ENCODE measurements at places on chromosomes 1 and 21. TPM values are rescaled to one million over a fixed set of nuclear protein-coding genes. Genes with fewer than 3 reads are reported as not detected.

POMGNT1 gene
- 125 TPM for total RNA-seq

THAP3 gene
- 32.9 TPM for total RNA-seq

KRTAP24-1 gene
- not detected for total RNA-seq

AMY2B gene
- total RNA-seq = 0.10 TPM

CORT gene
- not detected for total RNA-seq

DNA sequence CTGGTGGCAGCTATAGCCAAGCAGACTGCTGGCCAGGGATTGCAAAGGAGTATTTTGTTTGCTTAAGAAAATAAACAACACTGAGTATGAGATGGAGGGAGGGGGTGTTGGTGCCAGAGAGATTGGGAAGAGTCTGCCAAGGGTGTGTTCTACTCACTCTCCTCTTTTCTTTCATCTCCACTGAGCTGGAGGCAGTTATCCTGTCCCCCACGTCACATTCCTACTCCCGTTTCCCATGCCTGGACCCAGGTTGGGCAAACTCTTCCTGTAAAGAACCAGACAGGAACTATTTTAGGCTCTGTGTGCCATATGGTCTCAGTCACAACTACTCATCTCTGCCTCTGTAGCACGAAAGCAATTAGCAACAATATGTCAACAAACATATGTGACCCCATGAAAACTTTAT, 1.4 kb upstream of the IL24 start:
- DNase-seq = no peak

DNA sequence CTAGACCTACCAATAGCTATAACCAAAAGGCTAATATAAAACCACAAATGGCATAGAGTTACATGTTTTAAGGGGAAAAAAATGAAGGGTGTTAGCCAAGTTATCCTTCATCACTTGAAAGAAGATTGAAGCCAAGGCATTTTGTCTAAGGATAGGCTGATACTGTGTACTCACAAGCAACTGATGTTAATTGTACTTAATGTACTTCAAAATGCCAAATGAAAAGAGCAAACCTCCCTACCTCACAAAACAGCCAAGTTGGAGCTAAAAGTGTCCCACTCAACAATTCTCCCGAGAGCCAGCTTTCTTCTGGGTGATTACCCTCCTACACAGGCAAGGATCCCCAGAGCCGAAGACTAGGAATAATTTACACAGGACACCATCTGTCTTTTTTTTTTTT, 4.4 kb upstream of the IGSF3 start:
- no peak for DNase-seq

DNA sequence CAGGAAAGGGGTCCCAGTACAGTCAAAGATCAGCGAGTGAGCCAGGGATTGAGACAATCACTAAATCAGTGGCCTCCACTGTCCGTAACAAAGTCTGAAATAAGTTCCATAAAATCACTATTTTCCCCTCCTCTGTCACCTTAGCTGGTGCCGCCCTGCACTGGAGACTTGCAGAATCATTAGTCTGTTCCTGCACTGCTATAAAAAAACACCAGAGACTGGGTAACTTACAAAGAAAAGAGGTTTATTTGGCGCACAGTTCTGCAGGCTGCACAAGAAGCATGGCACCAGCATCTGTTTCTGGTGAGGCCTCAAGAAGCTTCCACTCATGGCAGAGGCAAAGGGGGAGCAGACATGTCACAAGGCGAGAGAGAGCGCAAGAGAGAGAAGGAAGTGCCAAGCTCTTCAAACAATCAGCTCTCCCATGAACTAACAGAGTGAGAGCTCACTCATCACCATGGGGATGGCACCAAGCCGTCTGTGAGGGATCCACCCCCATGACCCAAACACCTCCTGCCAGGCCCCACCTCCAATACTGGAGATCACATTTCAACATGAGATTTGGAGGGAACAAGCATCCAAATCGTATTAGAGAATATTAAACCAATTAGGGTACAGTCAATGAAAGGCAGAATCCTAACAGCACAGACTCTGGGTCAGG, 129.8 kb upstream of the TIAM1 start:
- peak; percentile 14 for DNase-seq

- DNase-seq = peak; percentile 28
Measured at GRCh38 chr1:40014812-40015594, 25.5 kb upstream of the CAP1 start.

DNA sequence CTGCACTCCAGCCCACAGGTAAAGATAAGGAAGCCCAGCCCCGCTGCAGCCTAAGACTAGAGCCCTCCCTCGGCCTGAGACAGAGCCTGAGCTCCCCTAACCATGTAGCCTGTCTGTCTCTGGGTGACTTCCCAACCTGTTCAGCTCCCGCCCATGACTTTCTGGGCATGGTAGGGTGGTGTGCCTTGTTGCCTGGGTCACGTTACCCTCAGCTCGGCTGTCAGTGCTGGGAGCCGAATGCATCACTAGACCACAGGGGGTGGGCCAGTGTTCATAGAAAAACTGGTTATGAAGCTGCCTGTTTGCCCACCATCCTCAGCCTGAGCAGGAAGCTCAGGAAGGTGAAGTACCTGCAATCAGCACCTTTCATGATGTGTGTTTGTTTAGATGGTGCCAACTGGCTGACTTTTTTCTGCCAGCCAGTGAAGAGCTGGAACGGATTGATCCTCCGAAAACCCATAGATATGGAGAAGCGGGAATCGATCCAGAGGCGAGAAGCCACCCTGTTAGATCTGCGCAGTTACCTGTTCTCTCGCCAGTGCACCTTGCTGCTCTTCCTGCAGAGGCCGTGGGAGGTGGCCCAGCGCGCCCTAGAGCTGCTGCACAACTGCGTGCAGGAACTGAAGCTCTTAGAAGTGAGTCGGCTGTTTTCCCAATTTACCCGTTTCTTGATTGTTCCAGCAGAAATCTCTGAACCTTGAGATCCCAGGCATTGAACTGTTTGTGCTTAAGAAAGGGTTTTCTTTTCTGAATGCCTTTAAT, 43.9 kb upstream of the PWP2 start:
- DNase-seq = no peak

DNA sequence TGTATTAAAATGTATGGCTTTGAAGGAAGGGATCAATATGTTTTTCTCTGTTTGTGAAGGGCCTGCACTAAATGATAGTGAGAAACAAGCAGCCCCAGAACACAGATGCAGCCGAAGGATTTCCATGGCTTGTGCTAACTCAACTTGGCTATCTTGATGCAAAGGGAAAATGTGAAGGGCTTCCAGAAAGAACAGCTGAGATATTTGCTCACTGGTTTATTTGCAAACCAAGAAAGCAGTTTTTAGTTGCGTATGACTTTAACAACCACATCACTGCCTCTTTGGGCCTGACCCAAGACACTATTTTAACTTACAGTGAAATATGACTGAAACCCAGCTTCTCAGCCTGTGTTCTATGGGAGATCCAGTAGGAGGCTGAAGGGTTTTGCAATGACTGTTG, 369.9 kb downstream of the SETD4 start:
- no peak for DNase-seq

DNA sequence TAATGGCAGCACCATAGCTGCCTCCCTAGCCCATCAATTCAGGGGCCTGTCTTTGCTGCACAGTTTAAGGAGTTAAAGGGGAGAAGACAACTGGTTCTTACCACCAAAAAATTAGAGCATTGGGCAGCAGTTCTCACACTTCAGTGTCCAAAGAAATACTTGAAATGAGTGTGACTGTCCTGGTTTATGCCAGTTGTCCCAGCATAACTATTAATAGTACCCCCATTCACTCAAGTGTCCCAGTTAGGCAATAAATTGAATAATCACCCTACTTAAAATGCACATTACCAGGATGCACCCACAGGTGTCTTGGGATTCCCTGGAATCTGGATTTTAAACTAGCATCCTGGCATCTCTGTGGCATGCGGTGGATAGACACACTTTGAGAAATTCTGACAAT, 51.1 kb downstream of the FAM163A start:
- DNase-seq = no peak

- DNase-seq = no peak
Measured at GRCh38 chr1:55707846-55708245, 492.7 kb upstream of the USP24 start.
